Stimulated activated CD4-positive, alpha-beta T cell treated with anti-CD3 and anti-CD28 coated beads, Interleukin-12 subunit alpha, Interleukin-12 subunit beta, amount 100 ng/mL, for 4 hours (primary cell): ENCODE measurements at places on chromosomes 6 and 20.

DNA sequence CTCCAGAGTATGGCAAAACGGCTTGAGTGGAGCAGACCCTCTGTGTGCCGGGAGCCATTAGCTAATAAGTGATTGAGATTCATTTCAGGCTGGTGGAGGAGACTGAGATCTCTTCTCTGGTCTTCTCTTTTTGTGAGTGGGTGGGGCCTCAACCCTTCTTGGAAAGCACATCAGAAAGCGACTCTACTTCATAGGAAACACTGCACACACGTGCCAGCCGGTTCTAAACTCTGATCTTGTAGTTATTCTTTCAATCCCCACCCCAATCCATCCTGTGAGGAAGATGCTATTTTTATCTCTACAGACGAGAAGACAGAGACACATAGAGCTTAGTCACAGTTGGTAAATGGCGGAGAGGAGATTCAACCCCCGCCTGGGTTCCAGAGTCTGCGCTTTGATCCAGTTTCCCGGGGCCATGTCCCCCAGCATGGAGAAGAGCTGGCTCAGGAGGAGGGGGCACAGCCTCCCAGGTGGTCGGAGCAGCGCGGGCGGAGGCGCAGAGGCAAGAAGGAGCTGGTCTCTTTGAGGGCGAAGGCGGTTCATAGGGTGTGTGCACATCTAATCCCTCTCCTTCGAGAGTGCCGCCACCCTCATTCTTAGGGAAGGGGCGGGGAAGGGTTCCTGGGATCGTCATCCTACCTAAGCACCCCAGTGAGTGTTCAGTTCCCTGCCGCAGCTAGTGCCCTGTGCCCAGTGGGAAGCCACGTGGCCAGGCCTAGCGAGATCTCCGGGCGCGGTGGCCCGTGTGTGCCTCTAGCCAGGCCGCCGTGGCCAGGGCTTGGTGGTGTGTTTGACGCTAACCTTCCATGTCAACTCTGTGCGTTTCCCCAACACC, 49.0 kb upstream of the TAGAP start:
- DNase-seq, result no peak

GRCh38 chr20:6053776-6054688, at the start of gene LRRN4:
Gene LRRN4 (minus strand): TSS chr20:6054060. CDS start chr20:6052799, 1,261 bp downstream.
- DNase-seq, result no peak

GRCh38 chr20:24633026-24633425, 163.6 kb downstream of the SYNDIG1 start:
- DNase-seq, result no peak

GRCh38 chr6:1287103-1287591, 24.8 kb upstream of the FOXQ1 start:
- DNase-seq, result no peak

DNA sequence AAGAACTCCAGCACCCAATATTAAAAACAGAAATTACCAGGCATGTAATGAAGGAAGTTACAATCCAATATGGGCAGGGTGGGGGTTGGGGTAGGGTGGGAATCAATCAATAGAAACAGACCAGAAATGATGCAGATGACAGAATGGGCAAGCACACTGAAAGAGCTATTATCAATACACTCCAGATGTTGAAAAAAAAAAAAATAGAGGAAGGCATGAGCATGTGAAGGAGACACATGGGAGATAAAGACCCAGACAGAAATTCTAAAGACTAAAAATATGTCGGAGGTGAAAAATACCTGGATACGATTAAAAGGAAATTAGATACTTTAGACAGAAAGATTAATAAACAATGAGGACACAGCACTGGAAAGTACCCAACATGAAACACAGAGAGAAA, 19.1 kb upstream of the ZC3H12D start:
- no peak for DNase-seq
